ENCODE measurements at places on chromosomes 1 and 21.

DNA sequence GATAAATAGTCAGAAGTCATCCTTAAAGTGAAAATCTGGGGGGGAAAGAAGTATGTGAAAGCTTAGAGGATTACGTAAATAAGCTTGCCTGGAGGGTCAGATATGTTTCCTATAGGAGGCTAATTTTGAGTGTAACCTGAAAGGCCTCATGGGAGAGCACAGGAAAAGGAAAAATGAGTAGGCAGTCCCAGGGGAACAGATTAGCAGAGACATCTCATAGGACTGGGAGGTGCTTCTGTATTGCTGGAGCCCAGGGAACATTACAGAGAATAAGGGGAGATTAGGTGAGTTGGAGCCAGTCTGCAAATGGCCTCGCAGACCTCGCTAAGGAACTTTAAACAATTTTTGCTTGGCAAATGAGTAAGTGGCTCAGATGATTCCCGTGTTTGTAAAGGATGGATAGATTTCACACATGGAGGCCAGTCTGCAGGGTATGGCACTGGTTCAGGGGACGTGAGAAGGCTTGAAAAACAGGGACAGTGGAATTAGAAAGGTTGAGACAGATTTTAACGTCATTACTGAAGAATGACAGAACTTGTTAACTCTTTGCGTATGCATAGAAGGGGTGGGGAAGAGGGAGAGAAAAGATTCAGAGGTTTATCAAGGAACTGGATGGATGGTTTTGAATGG is 149.1 kb downstream of the GREM2 start:
- DNase-seq: no peak

DNA sequence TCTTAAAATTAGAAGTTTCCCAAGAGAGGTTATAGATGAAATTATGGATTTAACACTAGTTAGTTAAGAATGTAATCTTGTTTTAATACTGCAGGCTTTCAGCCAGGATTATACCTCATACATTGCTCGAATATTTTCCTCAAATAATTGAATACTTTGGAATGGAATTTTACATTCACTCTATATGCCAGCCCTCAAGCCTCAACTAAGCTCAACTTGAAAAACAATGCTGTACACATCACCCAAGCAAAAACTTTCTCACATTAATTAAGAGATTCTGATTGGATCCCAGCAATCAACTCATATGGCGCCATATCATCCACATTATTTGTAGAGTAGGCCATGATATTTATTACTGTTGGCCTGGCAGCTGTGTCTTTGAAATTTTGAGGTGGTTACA is 710.7 kb upstream of the ADAMTS5 start:
- no peak for DNase-seq

- DNase-seq: no peak
Measured at GRCh38 chr1:36160388-36160948, 4.5 kb downstream of the MAP7D1 start.

- DNase-seq: no peak
Measured at GRCh38 chr1:53766831-53767405, 28.0 kb upstream of the GLIS1 start.

DNA sequence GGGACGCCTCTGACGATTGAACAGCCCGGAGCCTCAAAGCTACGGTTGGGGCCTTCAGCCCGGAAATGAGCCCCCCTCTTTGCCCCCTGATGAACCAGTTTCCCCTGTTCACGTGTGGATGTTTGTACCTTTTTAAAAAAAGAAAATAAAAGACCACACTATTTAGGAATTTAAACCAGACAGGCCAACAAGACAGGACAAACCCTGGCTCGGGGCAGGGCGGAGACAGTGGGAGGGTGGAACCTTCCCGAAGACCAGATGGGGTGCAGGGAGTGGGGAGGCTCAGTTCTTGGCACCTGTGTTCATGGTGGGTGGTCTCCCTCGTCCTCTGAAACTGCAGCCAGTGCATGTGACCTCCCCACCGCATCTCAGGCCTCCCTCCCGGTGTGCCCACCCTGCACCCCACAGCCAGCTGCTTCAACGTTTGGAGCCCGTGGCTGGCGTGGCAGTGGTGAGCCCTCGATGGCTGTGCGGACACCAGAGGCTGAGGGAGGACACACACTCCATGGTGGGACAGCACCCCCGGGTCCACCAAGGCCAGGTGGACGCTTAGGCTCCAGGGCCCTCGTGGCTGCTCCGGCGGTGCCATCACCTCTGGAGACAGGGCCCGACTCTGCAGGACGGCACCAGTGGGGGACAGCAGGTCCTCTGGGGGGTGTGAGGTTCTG is 45.6 kb downstream of the COL18A1 start:
- DNase-seq: no peak

GRCh38 chr1:29329022-29329775 is 92.9 kb downstream of the PTPRU start:
- no peak for DNase-seq

- DNase-seq: no peak
Measured at GRCh38 chr21:21000591-21001175, 2.5 kb downstream of the NCAM2 start.

DNA sequence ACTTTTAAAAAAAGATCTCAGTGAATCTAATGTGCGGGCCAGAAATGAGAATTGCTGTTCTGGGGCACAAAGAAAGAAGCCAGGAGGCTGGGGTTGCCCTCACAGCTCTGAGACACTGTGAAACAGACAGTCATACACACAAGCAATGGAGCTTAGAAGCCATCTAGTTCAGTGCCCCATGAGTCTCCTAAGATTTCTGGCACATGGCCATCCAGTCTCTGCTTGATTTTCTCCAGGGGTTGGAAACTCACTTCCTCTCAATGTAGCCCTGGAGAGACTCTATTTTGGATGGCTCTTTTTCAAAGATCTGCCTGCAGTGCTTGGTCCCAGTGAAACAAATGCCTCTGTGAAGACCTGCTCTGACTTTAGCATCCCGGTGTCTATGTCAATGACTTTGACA is 38.6 kb downstream of the KCNN3 start:
- DNase-seq: no peak

DNA sequence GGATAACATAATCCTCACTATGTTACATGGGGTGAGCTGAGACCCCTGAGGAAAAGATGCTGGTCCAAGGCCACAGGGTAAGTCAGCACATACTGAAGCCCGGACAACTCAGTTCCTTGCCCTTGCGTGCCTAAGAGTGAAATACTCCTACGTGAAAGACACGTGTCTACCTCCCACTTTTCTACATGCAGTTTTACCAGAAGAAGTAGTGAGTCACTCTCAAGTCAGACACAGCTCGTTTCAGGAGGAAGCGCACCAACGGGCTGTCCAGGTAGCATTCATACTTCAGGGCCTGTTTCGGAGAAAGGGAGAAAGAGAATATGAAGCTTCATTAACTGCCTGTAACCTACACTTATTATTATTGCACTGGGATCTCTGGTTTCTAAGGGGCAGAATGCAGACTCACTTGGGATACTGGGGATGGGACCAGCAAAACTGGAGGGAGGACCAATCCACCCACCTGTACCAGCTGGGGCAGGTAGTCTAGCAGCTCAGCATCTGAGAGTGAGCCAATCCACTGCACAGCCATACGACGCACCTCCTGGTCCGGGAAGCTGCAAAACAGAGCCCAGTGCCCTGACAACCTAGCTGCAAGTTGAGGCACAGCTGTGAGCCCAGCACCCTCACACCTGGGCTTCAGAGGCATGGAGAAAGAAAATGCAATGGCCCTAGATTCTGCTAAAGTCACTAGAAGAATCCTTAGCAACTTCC is 32.4 kb upstream of the PPP1R15B start:
- no peak for DNase-seq

- no peak for DNase-seq
Measured at GRCh38 chr1:30140566-30140965, 582.8 kb downstream of the MATN1 start.

- no peak for DNase-seq
Measured at GRCh38 chr1:98482611-98483010, 178.9 kb upstream of the SNX7 start.

- DNase-seq: peak; percentile 58
Measured at GRCh38 chr1:10189659-10190058, 20.7 kb upstream of the KIF1B start.

DNA sequence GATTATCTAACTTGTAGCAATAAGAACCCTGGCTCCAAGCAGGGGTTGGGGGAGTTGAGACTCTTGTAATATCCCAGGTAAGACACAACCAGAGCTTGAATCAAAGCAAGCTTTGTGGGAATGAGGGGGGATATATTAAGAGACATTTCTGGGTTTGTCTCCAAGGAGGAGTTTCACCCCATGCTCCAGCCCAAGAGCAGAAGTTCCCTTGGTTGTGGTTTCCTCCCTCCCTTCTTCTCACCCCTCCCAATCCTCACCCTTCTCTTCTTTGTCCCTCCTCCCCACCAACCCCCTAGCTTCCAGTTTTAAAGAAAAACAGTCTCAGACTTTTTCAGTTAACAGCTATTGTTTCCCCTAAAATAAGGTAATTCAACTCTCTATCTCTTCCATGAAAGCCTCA is 11.9 kb downstream of the TRAF3IP3 start:
- peak; percentile 77 for DNase-seq

DNA sequence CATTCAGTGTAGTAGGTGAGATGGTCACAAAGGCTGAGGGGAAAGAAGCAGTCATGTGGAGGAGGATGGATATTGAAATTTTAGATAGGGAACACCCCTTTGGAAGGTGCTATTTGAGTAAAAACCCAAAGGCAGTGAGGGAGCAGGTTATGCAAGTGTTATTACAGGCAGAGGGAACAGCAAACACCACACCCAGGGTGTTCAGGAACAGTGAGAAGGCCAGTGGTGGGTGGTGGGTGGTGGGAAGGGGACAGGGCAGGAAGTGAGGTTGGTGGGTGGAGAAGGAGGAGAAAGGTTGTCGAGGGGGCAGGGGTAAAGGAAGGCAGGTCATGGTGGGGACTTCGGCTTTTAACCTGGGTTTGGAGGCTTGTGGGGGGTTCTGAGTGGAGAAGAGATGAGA is 39.2 kb upstream of the SCMH1 start:
- DNase-seq: no peak

GRCh38 chr1:36369061-36369861 is 16.5 kb downstream of the STK40 start:
- DNase-seq: peak; percentile 37

DNA sequence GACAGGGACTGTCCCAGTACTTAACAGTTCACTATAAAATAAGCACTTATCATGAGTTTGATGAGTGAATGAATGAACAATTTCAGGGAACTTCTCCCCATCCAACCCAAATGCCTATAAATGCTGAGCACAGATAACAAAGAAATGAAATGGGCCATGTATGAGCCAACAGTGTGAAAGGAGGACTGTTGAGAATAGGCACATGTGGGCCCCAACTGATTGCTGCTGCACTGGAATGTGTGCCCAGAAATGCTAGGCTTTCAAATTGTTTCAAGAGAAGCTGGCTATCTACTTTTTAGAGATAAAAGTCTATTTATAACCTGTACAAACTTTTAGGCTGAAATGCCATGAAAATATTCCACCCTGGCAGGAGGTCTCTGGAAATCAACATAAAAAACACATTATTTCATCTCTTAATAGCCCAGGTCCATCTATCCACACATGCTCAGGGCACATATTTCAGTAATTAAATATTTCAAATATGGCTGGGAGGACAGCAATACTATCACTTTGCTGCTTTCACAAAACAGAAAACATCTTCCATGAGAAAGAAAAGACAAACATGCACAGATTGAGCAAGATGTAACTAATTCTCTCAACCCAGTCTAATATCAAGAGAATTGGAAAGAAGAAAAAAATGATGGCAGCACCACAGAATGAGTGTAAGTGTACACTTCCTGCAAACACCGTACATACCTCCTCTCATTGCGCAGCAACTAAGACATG is 49.8 kb downstream of the COLGALT2 start:
- DNase-seq: no peak

DNA sequence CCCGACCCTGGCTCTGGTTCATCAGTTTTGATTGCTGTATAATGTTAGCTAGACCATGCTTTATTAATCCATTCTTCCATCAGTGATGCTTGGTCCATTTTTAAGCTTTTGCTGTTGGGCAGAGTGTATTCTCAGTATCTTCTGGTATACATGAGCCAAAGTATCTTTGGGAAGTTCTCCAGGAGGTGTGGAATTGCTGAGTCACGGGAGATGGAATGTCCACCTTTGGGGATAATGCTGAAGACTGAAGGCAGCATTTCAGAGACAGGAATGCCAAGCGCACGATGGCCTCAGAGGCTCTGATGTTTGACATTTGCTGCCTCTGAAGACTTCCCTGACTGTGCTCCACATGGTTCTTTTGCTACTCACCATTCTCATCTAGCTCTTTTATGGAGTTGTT is 266.3 kb upstream of the KAZN start:
- no peak for DNase-seq

DNA sequence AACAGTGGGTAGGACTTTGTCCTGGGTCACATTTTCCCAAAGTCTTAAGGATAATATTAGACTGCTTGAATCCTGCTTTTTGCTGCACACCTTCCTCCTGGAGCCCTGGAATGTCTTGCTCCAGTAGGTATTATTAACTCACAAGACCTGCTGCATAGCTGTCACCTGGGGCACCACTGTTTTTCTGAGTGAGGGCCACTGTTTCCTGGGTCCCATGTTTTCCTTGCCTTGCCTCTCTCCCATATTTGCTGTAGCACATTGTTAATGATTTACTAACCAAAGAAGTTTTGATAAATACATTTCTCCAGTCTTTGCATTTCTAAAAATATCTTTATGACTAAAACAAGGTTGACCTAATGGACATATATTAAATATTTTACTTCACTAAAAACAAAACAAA is 22.5 kb upstream of the FCAMR start:
- no peak for DNase-seq

DNA sequence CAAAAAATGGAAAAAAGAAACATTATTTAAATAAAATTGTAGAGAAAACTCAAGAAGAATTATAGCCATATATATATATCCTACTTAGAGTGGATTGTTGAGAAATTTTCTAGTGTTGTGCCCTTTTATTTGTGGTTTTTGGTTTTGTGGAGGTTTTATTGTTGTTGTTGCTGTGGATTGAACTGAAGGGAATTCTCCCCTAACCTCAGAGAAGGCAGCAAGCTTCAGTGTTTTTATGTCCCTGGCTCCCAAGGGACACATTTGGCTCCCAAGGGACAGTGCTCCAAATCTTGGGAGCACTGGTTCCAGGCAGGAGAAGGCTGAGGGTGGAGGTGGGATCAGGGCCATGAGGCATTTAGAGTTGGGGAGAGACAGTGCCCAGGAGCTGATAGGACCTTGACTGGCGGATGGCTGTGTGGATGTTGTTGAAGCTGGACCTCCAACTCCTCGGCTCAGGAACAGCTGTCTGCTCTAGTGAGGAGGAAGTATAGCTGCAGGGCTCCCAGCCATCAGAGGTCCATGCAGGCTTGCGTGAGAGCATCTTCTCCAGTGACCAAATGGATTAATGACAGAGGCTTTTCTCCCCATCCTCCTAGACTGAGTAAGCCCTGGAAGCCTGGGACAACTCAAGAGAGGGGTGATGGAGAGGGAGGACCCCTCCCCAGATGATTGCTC is 100.5 kb downstream of the TEX35 start:
- no peak for DNase-seq

GRCh38 chr21:27206368-27206982 is 239.6 kb upstream of the ADAMTS5 start:
- DNase-seq: no peak

All from MV-4-11 (cell line).